ENCODE measurements at places on chromosomes 2 and 18. TPM values are rescaled to one million over a fixed set of nuclear protein-coding genes. Genes with fewer than 3 reads are reported as not detected.

Gene RAMP1
- total RNA-seq: 126 TPM

Gene MAL
- total RNA-seq: 12.7 TPM

Gene NPHP1
- total RNA-seq: 6.1 TPM

Gene BMP10
- 0.15 TPM for total RNA-seq

Gene FHOD3
- total RNA-seq: 228 TPM

Gene RAB12
- 77.1 TPM for total RNA-seq

Gene AGXT
- total RNA-seq: not detected

DNA sequence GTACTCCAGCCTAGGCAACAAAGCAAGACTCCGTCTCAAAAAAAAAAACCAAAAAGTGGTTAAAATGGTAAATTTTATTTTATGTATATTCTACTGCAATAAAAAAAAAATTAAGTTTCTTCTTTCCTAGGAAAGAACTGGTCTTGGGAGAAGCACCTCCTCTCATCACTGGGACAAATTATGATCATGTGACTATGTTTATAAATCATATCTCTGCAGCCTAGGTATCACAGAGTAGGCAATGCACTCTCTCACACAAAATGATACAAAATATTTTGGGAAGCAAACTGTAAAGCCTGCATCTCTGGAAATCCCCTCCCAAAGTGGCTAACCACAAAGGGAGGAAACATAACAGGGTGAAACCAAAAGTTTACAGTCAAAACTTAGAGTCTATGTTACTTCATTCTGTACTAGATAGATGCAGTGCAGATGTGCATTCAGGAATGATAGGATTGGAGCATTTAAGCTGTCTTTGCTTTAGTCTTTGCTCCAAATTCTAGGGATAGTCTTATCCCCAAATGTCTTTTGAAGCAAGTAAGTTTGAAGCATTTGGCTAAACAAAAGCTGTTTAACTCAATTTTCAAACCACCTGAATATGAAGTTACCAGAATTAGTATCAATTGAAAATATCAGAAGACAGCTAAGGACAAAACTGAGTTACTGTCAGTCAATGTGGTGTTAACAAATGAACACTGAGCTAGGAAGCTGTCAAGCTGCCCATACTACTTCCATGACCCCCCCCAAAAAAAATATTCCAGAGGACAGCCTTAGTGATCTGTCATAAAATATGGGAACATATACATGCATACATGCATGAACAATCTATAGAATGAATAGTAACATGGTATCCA, 21.1 kb upstream of the MALT1 start:
- H3K27me3 ChIP-seq: no peaks in the 10 kb centered on the region
- no peaks in the 10 kb centered on the region for H3K4me1 ChIP-seq
- no peak overlapping the region for H3K27ac ChIP-seq
- no peaks in the 10 kb centered on the region for H3K36me3 ChIP-seq
- no peak for DNase-seq
- no peak overlapping the region for H3K4me3 ChIP-seq

GRCh38 chr2:126664234-126664633, 8.3 kb downstream of the GYPC start:
- H3K4me1 ChIP-seq: peaks cover 11% of the 10 kb centered on the region
- H3K4me3 ChIP-seq: no peak overlapping the region
- H3K36me3 ChIP-seq: no peaks in the 10 kb centered on the region
- DNase-seq: no peak
- H3K27ac ChIP-seq: peak overlapping the region; percentile 24

DNA sequence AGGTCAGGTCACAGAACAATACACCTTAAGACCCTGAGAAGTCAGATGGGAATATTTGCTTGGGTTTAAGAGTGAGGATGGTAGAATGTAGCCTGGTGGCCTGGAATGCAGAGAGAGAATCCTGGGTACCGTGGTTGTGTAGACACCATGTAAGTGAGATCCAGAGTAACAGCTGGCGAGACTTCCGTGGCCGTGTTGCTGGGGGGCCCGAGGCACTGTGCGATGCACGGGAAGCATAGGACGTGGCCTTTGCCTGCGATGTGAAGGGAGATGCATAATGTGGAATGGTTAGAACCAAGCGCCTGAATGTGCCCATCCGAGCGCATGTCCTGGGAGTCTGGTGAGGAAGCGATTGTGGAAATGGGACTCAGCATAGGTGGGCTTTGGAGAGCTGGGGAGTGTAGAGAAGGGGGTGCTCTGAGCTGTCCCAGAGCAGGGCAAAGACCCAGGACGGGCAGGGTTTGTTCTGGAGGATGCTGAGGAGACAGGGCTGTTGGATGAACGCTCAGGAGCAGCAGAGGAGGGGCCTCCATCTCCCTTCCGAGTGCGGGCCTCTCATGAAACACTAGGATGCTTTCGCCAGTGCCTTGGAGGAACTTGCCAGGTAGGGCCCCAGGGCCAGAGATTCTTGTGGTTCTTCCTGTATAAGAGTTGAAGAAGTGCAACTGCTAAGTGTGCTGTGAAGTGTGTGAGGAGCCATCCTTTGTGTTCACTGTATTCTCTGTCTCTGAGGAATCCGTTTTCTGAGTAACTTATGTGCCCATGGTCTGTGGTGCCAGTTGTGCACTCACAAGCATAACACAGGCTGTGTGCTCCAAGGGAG, 7.1 kb downstream of the RNF144A start:
- peaks cover 85% of the 10 kb centered on the region for H3K4me1 ChIP-seq
- DNase-seq: no peak
- no peaks in the 10 kb centered on the region for H3K27me3 ChIP-seq
- H3K4me3 ChIP-seq: no peak overlapping the region

- no peak for DNase-seq
- no peaks in the 10 kb centered on the region for H3K4me1 ChIP-seq
- no peaks in the 10 kb centered on the region for H3K27me3 ChIP-seq
- no peaks in the 10 kb centered on the region for H3K36me3 ChIP-seq
These were observed 179.5 kb upstream of the ID2 start for GRCh38 chr2:8502316-8502715.

DNA sequence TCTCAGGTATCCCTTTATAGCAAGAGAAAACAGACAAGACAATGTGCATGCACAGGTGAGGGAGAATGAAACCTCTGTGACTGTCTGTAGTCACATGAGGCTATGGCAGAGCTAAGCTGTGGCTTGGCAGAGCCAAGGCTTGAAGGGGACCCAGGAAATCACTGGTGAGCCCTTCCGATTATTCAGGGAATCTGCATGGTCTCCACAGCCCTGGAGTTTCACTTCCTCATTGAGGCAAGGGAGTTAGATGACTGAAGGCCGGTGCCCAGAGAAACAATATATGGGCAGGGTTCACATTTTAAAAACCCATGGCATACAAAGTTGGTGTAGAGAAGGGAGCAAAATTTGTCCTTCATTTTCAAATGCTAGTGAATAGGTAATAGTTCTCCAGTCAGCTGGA, 144.4 kb upstream of the REV1 start:
- H3K4me3 ChIP-seq: no peak overlapping the region
- no peaks in the 10 kb centered on the region for H3K27me3 ChIP-seq
- no peaks in the 10 kb centered on the region for H3K36me3 ChIP-seq
- no peak overlapping the region for H3K27ac ChIP-seq
- peaks cover 19% of the 10 kb centered on the region for H3K4me1 ChIP-seq

DNA sequence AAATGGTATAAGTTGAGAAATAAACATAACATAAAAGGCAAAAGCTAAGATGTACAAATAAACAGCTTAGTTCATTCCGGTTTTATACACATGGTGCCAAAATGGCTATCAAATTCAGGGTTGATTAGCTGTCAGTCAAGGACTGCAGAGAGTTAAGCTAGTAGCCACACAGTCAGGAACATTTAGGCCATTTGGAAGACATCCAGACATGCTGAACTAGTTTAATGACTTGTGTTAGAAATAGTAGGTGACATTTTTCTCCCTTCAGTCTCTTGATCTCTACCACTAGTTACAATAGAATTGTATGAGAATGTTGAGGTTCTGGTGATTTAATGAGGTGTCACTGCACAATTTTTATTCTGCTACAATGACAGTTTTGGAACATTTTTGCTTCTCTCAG, 394.4 kb upstream of the SPHKAP start:
- H3K27ac ChIP-seq: no peak overlapping the region
- no peaks in the 10 kb centered on the region for H3K27me3 ChIP-seq
- H3K4me3 ChIP-seq: no peak overlapping the region
- H3K4me1 ChIP-seq: no peaks in the 10 kb centered on the region
- DNase-seq: no peak
- H3K36me3 ChIP-seq: no peaks in the 10 kb centered on the region

- no peak overlapping the region for H3K4me3 ChIP-seq
- DNase-seq: no peak
- H3K27ac ChIP-seq: no peak overlapping the region
- no peaks in the 10 kb centered on the region for H3K4me1 ChIP-seq
These were observed 21.6 kb upstream of the B3GNT7 start for GRCh38 chr2:231373786-231374349.

DNA sequence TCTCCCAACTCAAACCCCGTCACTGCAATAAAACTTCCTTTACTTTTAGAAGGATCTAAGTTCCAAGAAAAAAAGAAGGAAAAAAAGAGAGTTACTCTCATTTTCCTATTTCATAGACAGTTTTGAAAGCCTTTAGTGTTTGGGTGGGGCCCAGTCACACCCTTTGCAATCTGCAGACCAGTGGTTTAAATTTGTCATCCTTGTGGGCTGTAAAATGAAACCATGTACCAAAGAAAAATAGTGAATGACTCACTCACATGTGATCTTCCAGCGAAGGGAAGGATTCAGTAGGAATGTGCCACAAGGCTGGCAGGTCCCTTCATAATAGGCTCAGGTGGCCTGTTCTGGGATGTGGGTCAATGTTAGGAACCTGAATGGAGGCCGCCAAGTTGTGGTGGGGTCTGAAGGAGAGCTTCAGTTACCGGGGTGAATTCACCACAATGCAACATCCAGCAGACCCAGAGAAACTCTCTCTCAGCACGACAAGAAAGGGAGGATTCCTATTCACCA, 28.3 kb downstream of the ANXA4 start:
- DNase-seq: no peak
- peaks cover 15% of the 10 kb centered on the region for H3K4me1 ChIP-seq
- H3K36me3 ChIP-seq: no peaks in the 10 kb centered on the region
- peak overlapping the region; percentile 20 for H3K27ac ChIP-seq

Data from heart left ventricle (tissue), 16 donors.